ENCODE measurements at places on chromosomes 4 and X. TPM values are rescaled to one million over a fixed set of nuclear protein-coding genes. Genes with fewer than 3 reads are reported as not detected.

DNA sequence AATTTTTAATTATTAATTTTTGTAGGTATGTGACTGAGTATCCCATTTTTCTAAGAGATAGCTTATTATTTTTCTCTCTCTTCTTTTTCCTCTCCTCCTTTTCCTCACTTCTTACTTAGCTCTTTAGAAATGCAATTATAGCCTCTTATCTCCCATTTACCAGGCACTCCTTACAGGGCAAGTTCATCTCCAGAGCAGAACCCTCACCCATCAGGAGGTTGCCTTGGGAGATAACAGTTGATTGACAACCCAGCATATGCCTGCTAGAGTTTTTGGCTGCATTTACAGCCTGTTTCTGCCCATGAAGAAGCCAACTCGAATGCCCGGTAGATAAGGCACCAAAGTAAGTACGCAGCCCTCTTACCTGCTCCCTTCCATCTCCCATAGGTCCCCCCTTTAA, 572.9 kb upstream of the ZFP42 start:
- DNase-seq = no peak

DNA sequence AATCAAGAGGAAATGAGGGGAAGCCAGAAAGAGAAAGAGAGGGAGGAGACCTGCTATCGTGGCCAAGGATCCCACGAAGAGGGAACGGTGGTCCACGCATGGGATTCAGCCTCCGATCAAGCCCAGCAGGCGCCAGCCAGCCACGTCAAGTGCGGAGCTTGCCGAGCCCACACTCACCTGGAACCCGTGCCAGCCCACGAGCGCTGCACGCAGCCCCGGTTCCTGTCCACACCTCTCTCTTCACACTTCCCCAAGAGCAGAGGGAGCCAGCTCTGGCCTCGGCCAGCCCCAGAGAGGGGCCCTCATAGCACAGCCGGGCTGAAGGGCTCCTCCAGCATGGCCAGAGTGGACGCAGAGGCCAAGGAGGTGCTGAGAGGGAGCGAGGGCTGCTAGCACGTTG, 795.1 kb upstream of the GRIA3 start:
- no peak for DNase-seq

- DNase-seq = no peak
These were observed 819.3 kb downstream of the PCDH7 start for GRCh38 chr4:31539284-31540069.

- no peak for DNase-seq
These were observed 87.6 kb upstream of the SLC4A4 start for GRCh38 chr4:71251261-71251660.

The CTAG1B gene
- not detected for total RNA-seq

GRCh38 chrX:21528076-21528475, 130.1 kb downstream of the KLHL34 start:
- DNase-seq = no peak

The TMEM31 gene
- total RNA-seq = not detected

DNA sequence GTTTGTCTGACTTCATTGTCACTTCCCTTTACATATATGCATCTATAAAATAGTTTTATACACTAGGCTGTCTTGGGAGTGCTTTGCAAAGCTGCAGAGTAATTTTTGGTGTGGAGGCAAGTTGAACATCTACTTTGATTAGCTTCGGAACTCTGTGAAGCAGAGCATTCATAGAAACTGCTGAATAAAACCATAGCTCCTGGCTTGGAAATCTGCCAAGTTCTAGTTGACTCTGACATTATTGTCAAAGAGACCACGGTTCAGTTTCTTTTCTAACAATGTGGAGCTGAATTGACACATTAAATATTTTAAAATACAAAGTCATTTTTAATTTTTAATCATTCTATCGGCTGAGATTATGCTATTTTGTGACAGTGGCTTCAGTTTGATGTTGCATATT, 335.0 kb downstream of the BMPR1B start:
- DNase-seq = no peak
